ENCODE measurements at places on chromosomes 5 and 9.

DNA sequence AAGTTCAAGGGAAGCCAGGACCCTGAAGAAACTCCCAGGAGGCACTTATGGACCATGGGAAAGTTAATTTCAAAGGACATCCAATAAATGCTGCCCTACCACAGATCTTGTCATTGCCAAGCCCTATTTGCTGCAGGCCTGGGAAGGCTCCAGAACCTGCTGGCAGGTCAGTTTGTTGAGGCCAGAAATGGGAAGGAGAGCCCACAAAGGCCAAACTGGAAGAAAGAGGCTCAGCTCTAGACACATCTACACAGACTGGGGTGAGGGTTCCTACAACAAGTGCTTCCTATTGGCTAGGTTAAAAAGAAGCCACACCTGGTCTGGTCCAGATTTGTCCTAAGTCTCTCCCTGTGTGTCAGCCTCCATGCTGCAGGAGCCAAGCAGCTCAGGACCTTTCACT lies 94.4 kb downstream of the SIL1 start:
- DNase-seq: no peak

DNA sequence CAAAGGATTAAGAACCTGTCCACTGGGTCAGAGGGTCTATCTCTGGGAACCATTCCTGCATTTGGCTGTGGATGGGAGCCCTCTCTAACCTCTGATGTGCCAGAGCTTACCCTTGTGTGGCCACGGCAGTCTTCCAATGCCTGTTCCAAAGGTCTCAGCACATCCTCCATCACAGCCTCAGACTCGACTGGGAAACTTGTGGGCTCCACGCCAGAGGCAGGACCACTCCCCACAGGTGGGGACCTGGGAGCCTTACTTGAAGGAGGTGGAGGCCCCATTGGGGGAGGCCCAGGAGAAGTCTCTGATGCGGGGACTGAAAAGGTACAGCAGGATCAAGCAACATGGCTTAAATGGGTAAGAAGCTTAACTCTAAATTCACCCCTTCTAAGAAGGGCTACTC lies 4.4 kb downstream of the EIF4EBP3 start:
- DNase-seq: no peak

GRCh38 chr9:125807079-125807478 lies 59.9 kb downstream of the PBX3 start:
- no peak for DNase-seq

GRCh38 chr5:117161718-117162335 lies 587.2 kb upstream of the SEMA6A start:
- no peak for DNase-seq

- DNase-seq: no peak
Measured at GRCh38 chr9:127264462-127265219, at the start of gene GARNL3. TSS of gene GARNL3 (plus strand) at chr9:127264774. CDS start at chr9:127264878, 104 bp downstream.

DNA sequence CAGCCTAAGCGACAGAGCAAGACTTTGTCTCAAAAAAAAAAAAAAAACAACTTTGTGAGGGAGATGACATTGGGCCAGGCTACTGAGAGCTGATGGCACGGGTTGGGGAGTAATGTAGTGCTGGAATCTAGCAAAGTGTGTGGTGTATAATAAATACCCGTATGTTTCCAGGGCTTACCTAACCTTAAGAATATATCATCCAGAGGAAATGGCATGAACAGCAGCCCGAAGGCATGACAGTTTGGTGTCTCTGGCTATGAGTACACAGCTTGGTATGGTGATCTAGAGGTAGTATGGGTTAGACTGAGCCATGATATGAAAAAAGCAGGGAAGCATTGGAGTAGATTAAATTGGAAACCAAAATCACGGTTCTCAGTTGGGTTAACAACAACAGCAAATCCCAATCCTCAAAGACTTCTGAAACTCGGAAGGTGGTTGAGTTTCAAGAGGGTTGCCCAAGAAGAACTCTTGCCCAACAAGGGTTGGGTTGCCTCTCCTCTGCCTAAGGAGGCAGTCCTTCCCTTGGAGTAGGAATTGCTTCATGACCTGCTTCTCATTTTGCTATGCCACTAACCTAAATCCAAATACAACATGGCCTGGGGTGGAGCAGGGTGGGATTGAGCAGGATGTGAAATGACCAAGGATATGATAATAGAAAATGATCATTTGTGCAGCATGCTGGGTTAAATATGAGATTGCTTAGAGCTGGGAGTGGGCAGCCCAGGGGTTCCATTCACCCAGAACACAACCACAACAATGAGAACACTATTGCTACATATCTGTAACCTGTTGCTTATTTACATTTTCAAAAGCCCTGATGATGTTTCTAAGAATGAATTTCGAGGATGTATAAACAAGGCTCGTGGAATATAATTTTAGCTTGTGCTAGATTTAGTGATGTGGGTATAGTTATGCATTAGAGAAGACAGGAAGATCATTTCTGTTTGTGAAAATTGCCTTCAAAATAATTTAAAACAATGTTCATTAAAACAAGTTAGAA lies 64.6 kb upstream of the ZFR start:
- no peak for DNase-seq
